CD8-positive, alpha-beta T cell (primary cell): ENCODE measurements at places on chromosomes 6 and 20.

- DNase-seq = no peak
Measured at GRCh38 chr20:2889209-2889608, 15.9 kb downstream of the PTPRA start.

GRCh38 chr6:51568771-51569170 lies 518.6 kb downstream of the PKHD1 start:
- no peak for DNase-seq

DNA sequence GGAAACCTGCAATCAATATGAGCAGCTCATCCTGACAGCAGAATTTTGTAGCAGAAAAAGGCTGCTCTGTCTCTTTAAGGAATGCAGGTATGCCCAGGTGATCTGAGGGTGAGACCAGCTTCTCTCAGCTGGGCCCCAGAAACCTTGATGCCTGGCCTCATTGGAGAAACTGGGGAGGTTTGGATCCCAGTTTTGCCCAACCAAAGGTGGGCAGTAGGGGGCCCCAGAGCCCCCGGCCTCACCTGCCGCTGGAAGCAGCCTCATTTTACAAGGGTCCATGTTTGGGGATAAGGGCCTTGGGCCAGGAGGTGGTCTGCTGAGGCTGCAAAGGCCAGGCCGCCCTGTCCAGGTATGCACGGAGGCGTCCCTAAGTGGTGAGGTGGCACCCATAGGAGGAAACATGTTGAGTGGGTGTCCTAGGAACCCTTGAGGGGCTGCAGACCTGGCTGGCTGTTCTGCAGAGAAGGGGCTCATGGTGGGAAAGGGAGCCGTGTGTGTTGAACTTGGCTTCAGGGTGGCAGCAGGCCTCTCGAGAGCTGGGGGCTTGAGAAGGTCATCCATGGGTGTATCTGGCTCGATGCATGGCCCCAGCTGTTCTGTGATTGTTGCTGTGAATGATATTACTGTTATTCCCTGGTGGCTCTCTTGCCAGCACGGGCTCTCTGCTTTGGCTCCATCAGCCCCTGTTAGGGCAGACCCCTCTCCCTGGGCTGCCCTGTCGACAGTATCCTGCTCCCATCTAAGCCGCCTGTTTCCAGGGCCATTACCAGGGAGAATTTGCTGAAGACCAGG lies 208.4 kb downstream of the CDH4 start:
- DNase-seq = no peak

DNA sequence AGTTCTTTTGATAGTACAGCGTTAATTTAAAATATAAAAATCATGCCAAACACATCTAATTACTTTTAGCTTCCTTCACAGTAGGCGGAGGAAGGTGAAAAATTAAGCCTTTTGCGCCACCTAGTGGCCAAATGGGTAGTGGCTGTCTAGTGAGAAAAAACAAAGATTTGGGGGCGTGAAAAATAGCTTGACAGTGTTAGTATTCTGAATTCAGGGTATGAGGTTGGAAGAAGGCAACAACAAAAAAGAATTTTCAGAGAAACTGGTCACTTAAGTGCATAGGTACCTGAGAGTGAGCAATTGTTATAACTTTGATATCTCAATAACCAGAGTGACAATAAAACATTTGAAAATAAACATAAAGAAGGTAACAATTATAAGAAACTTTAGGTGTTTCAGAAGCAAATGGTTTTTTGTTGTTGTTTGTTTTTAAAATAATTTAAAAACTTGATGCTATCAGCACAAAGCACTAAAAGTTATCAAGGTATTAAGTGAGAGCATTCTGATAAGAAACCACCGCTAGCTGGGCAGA lies 14.3 kb downstream of the PSMB9 start:
- DNase-seq = peak; percentile 81

GRCh38 chr20:44759595-44759994 lies 13.9 kb downstream of the KCNK15 start:
- DNase-seq = no peak

GRCh38 chr6:39029156-39030011 lies 19.2 kb upstream of the GLP1R start:
- no peak for DNase-seq

GRCh38 chr6:158764183-158764849 lies 54.9 kb downstream of the EZR start:
- peak; percentile 38 for DNase-seq

DNA sequence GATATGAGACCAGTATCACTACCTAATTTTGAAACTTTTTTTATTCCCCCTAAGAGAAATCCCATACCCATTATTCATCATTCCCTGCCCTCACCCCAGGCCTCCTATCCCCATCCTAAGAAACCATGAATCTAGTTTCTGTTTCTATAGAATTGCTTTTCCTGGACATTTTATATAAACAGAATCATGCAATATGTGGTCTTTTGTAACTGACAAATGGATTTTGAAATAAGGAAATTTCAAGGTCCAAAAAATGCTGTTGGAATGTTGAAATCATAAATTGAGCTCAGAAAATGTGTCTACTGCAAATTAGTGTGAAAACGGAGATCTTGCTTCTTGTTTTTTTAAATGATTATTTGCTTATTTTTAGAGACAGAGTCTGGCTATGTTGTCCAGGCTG lies 25.1 kb downstream of the RNF217 start:
- DNase-seq = no peak

DNA sequence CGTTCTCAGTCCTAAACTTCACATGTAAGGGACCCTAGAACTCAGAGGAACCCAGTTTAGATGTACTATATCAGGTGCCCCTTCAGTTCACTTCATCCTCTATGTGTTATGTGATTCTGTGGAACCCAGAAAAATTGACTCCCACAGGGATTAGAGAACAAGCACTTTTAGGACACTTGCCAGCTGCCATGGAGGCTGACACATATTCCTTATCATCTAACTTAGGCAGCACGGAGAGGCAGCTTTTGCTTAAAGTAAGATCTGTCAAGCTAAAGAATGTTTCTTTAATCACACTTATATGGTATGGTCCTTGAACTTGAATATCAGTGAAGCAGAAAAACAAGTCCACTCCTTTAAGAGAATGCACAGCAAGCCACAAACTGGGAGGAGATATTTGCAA lies 701.5 kb upstream of the ID4 start:
- no peak for DNase-seq

- DNase-seq = no peak
Measured at GRCh38 chr6:71333050-71333449, 44.4 kb downstream of the OGFRL1 start.

GRCh38 chr6:140729521-140729920 lies 1355.1 kb upstream of the CITED2 start:
- DNase-seq = no peak

GRCh38 chr6:37867756-37868446 lies 48.4 kb downstream of the ZFAND3 start:
- DNase-seq = no peak

DNA sequence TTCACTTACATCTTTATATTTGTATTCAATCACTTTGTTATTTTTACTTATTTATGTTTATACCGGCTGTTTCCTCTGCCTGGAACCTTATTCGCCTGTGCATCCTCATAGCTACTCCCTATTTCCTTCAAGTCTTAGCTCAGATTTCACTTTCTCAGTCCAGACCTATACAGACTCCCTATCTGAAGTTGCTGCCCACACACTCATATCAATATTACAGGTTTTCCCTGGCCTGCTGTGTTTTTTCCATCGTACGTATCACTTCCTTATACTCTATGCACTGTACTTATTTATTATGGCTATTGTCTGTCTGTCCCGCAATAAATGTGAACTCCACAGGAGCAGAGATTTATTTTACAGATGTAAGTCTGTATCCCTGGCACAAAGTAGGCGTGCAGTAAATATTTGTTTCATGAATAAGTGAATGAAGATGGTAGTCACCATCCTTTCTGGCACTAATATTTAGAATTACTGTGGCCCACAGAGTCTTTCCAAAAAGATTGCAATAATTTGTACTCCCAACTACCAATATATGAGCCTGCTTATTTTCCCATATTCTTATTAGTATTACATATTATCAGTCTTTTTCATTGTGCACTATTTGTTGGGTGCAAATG lies 64.9 kb downstream of the TNFAIP3 start:
- DNase-seq = no peak

DNA sequence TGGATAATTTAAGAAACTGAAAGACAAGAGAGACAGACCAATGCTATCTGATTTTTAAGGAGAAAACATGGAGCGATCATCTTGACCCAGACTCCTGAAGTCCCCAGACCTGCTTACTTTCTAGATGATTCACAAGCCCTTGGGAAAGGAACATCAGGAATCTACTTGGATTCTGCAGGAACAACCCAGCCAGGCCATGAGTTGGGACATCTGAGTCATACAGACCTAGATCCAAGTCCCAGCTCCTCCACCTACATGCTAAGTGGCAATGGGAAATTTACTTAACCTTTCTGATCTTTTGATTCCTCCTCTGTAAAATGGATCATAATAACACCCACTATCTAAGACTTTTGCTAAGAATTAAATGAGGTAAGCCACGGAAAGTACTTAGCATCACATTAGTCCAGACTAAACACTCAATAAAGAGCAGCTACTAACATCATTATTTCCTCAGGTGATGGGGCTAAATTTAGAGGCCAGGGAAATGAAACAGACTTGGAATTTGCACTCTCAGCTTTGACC lies 61.0 kb upstream of the MAFB start:
- DNase-seq = no peak

DNA sequence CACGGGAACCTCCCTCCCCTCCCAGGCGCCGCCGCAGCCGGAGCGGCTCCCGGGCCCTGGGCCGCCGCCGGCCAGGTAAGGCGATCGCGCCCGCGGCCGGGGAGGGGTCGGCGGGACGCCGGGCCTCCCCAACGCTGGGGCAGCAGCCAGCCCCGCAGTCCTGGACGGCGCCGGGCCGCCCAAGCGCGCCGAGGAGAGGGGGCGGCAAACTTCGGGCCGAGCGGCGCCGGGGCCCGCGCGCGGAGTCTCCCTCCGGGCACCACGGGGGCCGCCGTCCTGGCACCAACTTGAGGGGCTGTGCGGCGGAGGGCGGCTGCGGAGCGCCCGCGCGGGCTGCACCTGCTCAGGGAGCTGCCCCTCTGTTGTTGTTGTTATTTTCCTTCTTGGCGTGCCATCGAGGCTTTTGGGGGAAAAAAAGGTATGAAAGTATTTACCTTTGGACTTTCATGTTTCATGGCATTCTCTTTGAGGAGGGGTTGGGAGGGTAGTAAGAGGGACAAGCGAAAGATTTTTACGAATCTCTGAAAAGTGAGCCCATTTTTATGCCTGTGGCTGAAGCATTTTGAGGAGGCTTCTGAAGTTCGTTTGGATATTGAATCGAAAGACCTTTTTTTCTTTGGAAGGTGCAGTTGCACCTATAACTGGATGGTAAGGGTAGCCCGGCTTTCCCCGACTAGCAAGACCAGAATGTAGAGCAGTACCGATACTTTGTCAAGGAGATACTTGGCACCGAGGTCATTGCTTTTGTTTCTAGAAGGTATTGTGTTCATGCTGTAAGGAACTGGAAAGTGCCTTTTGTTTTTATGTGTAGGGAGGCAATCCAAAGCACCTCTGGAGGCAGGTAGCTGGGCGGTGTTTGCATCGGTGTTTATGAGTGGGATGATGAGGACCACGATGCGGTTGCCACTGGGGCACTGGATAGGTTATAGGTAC lies at the start of gene RNF182:
Gene RNF182 (plus strand): TSS at position 4 of the 933 bp plus-strand sequence. CDS start 52,168 bp downstream, outside the sequence.
- DNase-seq = no peak

DNA sequence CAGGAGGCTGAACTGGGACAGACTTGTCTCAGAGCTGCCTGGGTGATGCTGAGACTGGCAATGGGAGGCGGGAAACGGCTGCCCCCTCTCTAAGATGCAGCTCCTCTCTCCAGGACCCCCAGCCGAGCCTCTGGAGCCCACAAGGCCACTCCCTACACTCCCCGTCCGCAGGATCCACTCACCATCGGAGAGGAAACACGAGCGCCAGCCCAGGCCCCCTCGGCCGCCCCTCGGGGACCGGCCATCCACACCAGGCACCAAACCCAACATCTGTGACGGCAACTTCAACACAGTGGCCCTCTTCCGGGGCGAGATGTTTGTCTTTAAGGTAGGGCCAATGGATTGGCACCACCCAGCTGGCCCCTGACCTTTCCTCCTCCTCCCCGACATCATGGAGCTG lies 10.8 kb downstream of the MMP24OS start:
- DNase-seq = no peak

DNA sequence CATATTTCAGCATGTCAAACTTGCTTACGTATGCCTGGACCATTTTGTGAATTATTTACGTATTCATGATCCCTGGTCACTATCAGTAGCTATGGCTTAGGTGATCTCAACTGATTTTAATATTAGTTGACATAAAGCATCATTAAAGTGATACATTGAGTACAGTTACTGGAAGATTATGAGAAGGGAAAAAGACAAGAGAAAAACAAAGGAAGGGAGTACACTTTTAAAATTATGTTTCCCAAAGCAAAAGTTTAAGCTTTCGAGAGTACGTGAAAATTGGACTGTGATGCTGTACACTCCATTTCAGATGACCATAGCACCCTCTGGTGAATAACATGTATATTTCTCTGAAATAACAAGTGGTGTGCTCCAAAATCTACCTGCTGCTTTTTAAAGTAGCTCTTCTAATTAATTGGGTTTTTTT lies 215.0 kb upstream of the HSF2 start:
- no peak for DNase-seq

DNA sequence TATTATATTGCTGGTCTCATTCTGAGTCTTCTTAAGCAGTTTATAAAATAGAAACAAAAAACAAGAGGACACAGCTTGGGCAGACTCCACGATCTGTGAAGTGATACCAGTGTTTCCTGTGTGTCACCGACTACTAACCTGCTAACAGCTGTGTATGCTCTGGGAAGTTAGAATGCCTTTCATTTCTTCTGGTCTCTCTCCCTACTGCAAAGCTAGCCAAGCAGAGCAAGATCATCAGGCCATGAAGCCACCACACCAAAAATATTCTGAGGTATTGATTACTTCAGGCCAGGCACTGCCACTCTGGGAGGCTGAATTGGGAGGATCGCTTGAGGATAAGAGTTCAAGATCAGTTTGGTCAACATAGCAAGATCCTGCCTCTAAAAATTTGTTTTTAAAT lies 46.9 kb upstream of the SMIM29 start:
- DNase-seq = no peak

DNA sequence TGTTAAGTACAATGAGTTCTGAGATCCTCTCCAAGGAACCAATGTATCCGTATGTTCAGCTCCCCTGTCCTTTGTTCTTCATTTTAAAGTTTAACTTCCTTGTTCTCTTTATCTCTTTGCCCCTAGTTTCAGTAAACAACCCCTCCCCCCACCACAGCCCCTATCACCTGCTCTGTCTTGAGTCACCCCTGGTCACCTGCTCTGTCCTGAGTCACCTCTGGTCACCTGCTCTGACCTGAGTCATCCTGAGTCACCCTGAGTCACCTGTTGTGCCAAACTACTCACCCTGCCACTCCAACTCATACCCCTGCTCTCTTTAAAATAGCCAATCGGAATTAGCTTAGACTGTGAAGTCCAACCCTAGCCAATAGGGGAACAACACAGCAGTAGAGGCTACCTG lies 288.7 kb upstream of the CDYL start:
- no peak for DNase-seq

- DNase-seq = peak; percentile 66
Measured at GRCh38 chr20:63102721-63103375, 96.1 kb upstream of the BHLHE23 start.
